LHCN-M2 (cell line): ENCODE measurements at places on chromosomes 7 and 10.

DNA sequence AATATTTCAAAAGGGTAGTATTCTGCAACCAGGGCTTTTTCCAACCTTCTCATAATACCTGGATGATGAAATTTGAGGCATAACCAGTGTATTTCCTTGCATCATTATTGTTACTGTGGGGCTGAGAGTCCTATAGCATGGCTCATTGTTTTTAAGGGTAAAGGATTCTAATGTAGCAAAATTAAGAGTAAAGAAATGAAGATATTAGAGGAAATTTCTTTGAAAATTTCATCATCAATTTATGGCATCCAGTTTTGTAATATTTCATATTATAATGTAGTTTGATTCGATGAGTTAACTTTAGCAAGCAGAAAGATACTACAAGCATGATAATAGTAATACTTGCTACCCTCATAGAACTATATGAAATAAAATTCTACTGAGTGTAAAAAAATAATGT lies 387.3 kb upstream of the LRGUK start:
- DNase-seq = no peak

DNA sequence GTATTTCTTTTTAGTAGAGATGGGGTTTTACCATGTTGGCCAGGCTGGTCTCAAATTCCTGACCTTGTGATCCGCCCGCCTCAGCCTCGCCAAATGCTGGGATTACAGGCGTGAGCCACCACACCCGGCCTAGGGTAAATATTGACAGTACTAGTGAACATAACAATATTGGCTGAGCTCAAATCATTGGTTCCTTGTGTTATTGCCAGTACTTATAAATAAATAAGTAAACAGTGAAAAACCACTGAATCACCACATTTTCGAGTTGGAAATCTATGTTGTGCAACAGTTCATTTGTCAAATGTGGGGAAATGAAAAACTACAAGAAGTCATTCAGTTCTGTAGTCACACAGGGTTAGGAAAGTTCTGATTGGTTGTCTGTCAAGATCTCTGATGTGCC lies 15.8 kb downstream of the RPP30 start:
- no peak for DNase-seq

- DNase-seq = no peak
Measured at GRCh38 chr10:80416479-80417098, 8.2 kb downstream of the PRXL2A start.

DNA sequence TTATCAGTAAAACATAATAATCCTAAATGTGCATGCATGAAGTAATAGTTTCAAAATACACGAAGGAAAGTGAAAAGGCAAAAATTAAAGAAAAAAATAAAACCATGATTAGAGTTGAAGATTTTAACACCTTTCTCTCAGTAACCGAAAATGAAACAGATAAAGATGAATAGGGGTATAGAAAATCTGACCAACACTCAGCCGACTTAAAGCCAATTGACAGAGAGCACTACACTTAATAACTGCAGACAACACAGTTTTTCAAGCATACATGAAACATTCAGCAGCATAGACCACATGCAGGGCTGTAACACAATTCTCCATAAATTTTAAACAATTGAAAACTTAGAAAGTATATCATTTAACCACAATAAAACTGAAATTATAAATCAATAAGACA lies 76.1 kb downstream of the CUBN start:
- DNase-seq = no peak

GRCh38 chr10:5559642-5560141 lies 34.9 kb downstream of the CALML3 start:
- DNase-seq = no peak

GRCh38 chr10:96263669-96264068 lies 7.7 kb downstream of the BLNK start:
- no peak for DNase-seq

GRCh38 chr7:117048882-117049281 lies 95.6 kb downstream of the ST7 start:
- no peak for DNase-seq

DNA sequence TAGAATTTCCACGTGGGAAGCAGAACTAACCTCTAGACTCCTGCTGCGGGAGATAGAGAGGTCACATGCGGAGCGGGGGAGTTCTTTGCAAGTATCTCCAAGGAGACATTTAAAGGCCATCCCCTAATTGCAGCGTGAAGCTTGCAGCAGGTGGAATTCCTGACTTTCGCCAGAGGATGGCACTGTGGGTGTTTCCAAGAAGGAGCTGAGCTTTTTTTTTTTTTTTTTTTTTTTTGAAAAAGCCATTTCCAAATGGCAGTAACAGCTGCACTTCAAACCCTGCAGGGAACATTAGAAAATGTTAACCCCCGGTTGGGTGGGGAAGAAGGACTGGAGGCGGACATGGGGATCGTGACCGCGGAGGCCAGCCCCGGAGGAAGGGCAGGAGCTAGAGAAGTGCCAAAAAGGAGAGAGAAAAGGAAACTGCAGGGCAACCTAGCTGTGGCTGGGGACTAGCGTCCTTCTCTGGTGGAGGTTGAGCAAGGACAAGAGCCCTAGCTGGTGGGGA lies 487.7 kb downstream of the TYW1 start:
- DNase-seq = peak; percentile 75

DNA sequence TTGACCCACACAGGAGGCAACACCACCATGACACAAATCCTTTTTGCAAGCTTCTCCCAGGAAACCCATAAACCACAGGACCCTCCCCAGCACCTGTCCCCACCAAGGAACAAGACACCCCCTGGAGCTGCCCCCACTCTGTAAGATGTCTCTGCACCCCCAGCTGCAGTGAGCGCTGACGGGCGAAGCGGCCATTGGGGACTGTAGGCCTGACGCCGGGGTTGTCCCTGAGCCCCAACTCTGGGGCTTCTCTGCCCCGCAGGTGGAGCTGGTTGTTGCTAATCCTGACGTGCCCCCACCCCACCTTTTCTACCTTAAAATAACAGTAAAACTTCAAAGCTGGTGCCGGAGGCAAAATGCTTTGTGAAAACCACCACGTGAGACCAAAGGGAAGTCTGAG lies 94.7 kb upstream of the PPP2R2D start:
- no peak for DNase-seq

DNA sequence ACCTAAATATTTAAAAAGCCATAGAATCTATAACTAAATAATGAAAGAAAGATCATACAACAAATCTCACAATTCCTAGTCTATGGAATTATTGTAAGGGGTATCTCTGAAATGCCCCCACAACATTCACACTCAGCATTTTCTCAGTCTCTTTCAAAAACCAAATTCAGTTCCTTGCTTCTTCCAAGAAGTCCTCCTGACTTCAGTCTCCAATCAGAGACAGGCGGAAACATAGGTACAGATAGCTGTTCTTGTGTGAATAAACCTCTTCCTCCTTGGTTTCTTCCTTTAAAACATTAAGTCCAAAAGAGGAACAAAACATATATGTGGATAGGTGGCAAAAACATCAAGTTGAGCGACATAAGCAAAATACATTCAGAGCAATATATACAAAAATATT lies 13.9 kb upstream of the FBXW4 start:
- no peak for DNase-seq

DNA sequence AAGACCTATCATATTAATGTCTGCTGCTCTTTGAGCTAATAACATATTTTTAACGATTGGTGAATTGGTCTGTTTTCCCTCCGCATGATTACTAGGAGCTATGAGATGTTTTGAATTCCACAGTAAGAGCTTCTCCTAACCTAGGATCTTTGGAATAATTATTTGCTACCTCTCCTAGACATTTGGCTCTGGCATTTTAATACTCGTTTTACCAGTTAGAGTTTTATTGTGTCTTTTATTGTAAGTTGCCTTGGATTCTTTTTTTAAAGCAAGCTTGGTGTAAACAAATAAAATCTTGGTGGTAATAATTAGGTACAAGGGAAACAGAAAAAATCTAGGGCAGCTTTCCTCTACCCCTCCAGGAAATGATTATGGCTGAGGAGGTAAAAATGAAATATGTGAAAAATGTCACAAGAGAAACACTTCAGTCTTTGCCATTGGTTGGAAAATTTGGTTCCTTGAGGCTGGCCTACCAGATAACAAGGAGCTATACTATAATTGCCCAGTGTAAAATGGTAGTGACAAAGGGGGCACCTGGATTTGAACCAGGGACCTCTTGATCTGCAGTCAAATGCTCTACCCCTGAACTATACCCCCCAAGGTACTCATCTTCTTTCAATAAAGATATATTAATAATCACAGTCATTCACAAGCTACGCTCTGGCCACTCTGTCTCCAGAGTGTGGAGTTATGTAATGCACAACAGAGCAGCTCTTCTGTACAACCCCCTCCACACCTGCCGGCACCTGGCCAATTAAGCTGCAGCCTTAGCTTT lies 85.4 kb downstream of the ZNF777 start:
- DNase-seq = no peak

DNA sequence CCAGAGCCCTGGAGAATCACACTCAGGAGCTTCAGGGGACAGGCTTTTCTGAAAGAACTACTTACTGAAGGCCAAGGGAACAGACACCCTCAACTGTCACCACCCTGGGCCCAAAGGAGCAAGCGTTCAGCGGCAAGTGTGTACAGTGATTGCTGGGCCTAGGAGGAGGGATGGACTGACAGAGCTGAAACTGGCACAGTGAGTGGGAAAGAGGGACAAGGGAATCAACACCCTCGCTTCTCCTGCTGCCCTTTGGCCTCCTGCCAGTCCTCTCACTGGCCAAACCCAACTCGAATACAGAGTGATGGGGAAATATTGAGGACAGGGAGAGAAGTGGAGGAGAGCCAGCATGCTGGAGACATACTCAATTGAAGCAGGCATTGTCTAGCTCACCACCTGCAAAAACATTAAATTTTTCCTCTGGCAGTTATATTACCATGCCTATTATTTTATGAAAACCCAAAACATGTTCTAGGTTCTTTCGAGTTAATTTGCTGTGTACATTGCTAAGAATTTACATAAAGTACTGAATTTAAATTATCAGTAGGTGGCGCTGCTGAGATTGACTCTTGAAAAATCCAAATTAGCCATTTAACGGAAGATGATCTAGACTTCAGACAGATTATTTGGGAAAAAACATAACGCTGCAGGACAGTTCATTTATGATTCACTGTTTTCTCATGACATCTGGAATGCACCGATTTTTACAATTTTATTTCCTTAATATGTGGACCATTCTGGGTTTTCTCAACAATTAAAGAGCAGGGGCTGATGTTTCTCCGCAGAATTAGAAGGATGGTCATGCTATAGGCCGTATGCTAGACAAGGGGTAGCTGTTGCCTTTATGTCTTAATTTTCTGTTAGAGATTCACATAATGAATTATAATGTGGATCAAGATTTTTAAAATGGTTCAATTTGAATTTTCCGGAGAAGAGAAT lies 14.7 kb upstream of the TMEM236 start:
- DNase-seq = peak; percentile 43
